ENCODE measurements at places on chromosomes 7 and 10.

DNA sequence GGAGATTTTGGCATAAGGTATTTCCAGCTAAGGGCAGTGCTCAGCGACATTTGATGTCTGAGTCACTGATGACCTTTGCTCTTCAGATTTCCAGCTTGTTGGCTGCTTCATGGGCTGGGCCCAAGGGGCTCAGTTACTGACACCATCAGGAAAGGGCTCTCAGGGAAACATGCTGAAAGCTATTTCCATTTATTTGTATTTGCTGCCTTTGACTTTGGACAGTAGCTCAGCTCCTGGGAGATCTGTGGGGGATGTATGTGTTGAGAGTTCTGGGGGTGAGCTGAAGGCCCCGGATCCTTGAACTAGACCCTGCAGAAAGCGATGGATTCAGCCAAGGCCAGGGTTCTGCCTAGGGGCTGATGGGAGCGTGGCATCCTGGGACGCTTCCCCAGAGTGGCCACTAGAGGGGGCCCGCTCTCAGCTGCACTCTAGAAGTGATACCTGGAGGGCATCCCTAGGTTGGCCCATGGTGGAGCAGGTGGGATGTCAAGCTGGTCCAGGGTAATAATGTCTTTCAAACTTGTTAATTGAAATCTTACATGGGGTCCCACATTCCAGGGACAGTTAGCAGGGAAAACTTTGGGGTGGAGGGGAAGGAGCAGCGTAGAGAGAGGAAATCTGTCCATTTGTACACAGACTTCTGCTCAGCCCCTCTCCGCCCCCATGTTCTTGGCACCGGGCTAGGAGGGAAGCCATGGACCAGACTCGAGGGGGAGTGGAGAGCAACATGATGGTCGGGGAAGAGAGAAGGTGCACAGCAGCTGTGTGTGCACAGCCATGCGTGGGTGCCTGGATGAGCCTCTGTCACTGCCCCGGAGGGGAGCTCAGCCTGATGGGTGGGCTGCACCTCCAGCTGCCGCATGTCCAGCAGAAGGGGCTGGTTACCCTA lies 3.0 kb upstream of the BTBD16 start:
- peak; percentile 41 for DNase-seq
- peaks cover 4% of the 10 kb centered on the region for H3K27me3 ChIP-seq
- no peak overlapping the region for H3K4me3 ChIP-seq
- H3K4me1 ChIP-seq: no peaks in the 10 kb centered on the region
- H3K27ac ChIP-seq: no peak overlapping the region

GRCh38 chr10:1560535-1561192 lies 176.7 kb downstream of the ADARB2 start:
- no peak overlapping the region for H3K4me3 ChIP-seq
- DNase-seq: no peak
- H3K36me3 ChIP-seq: no peaks in the 10 kb centered on the region
- H3K4me1 ChIP-seq: no peaks in the 10 kb centered on the region
- no peak overlapping the region for H3K27ac ChIP-seq

DNA sequence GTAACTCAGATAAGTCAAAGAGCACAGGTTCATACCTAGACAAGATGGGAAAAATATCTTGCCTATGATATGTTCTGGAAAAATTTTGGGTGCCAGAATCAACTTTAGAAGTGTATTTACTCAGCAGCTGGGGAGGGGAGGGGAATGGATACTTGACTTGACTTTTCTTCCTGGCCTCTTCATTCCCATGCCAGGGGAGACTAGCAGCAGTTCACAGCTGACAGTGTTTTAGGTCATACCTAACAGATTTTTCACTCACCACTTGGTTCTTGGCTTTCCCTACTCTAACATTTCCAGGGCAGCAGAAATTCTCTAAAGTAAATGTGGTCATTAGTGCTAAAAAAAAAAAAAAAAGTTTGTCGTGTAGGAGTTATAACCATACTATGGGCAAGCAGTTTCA lies 46.3 kb downstream of the TAS2R16 start:
- no peaks in the 10 kb centered on the region for H3K36me3 ChIP-seq
- no peak overlapping the region for H3K27ac ChIP-seq
- no peak overlapping the region for H3K4me3 ChIP-seq

DNA sequence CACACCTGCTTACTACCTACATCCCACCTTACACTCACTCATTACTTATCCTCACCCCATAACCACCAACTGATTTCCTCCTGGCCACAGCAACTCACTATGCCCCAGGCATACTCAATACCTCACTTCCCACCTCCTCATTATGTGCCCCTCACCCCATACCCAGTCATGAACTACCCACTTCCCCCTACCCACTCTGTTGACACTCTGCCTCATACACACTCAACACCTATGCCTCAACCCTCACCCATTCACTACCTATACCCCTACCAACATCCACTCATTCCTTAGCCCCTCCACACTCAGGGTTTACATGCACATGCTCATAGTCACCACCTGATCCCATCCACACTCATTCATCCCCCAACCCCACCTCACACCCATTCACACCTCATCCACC lies 39.6 kb downstream of the SEC61G start:
- H3K36me3 ChIP-seq: no peaks in the 10 kb centered on the region
- no peak for DNase-seq
- H3K27me3 ChIP-seq: no peaks in the 10 kb centered on the region
- H3K4me3 ChIP-seq: no peak overlapping the region
- H3K27ac ChIP-seq: no peak overlapping the region

- H3K4me3 ChIP-seq: no peak overlapping the region
- DNase-seq: no peak
- H3K27me3 ChIP-seq: peaks cover 98% of the 10 kb centered on the region
- no peaks in the 10 kb centered on the region for H3K4me1 ChIP-seq
Observed at GRCh38 chr10:11018432-11018841, 765 bp downstream of the CELF2 start.

DNA sequence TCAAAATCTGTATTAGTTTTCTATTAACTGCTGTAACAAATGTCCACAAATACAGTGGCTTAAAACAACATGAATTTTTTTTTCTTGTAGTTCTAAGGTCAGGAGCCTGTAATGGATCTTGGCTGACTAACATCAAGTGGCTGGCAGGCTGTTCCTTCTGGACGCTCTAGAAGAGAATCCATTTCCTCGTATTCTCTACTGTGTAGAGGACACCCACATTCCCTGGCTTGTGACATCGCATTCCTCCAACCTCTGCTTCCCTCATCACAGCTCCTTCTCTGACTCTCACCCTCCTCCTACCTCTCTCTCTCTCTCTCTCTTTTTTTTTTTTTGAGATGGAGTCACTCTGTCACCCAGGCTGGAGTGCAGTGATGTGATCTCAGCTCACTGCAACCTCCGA lies 4.8 kb upstream of the CALHM1 start:
- H3K36me3 ChIP-seq: no peaks in the 10 kb centered on the region
- H3K4me1 ChIP-seq: no peaks in the 10 kb centered on the region
- no peak overlapping the region for H3K4me3 ChIP-seq
- no peak overlapping the region for H3K27ac ChIP-seq
- no peaks in the 10 kb centered on the region for H3K27me3 ChIP-seq
- DNase-seq: no peak

DNA sequence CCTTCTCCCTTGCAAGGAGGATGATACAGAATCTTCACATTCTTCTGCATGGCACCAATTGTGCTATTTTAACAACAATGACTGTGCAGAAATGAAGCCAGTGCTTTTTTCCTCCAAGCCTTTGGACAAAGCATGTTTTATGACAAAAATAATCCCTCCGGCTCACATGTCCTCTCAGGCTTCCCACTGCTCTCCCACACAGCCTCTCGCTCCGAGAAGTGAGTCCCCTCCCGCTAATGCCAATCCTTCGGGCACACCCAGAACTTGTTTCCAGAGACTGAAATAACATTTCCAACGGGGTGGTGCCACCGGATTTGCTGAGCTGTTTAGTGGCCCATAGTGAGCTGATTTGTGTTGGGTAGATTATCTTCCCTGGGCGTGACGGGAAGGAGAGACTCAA lies 35.8 kb downstream of the RBM17 start:
- no peak overlapping the region for H3K4me3 ChIP-seq
- peaks cover 18% of the 10 kb centered on the region for H3K4me1 ChIP-seq
- H3K36me3 ChIP-seq: no peaks in the 10 kb centered on the region

DNA sequence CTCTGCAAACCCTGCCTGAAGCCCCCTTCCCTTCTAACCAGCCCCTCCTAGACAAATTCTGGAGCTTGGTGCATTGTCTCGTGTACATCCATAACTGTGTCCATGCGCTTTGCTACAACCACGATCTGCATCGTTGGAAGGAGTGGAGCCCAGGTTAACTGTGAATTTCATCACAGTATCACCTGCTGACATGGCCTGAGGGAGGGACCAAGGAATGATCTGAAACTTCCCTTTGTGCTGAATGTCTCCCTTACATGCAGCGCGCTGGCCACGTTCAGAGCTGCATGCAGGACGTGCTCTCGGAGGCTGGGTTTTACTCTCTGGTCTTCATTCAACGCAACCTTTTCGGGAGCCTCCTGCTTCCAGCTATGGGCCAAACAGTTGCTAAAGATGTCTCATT lies 222.3 kb downstream of the CUX1 start:
- H3K27me3 ChIP-seq: no peaks in the 10 kb centered on the region
- no peak overlapping the region for H3K27ac ChIP-seq
- H3K4me3 ChIP-seq: no peak overlapping the region
- H3K36me3 ChIP-seq: no peaks in the 10 kb centered on the region

- H3K4me3 ChIP-seq: no peak overlapping the region
- no peak overlapping the region for H3K27ac ChIP-seq
- peaks cover 39% of the 10 kb centered on the region for H3K36me3 ChIP-seq
- DNase-seq: no peak
- H3K27me3 ChIP-seq: no peaks in the 10 kb centered on the region
Observed at GRCh38 chr10:97650726-97651125, 10.3 kb downstream of the PI4K2A start.

DNA sequence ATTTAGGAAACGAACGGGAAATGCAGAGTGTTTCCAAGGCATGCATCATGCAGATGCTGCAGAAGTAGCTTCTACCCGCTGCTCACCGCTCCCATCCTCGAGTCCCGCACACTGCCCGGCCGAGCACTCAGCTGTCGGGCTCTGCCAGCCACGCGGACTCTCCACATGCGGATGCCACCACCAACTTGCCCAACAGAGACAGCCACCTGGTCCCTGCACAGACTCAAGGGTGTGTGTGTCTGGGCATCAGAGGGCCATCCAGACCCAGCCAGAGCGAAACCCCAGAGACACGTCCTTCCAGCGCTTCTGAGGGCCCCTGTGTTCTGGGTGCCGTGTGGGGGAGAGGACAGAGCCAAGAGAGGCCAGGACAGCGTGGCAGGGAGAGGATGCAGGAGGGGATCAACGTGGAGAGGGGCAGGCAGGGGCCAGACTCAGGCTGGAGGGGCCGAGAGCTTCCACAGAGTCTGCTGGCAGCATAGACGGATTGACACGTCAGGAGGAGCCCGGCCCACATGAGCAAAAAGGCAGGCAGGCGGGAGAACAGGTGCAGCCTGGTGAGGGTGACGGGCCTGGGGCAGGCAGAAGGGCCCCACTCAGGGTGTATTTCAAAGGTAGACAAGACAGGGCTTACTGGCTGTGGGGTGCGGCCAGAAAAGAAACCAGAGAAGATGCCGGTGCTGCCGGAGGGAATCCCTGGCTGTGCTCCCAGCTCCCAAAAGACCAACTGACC lies 18.3 kb downstream of the GPER1 start:
- no peak overlapping the region for H3K4me3 ChIP-seq
- H3K4me1 ChIP-seq: no peaks in the 10 kb centered on the region
- DNase-seq: no peak
- H3K27ac ChIP-seq: no peak overlapping the region

DNA sequence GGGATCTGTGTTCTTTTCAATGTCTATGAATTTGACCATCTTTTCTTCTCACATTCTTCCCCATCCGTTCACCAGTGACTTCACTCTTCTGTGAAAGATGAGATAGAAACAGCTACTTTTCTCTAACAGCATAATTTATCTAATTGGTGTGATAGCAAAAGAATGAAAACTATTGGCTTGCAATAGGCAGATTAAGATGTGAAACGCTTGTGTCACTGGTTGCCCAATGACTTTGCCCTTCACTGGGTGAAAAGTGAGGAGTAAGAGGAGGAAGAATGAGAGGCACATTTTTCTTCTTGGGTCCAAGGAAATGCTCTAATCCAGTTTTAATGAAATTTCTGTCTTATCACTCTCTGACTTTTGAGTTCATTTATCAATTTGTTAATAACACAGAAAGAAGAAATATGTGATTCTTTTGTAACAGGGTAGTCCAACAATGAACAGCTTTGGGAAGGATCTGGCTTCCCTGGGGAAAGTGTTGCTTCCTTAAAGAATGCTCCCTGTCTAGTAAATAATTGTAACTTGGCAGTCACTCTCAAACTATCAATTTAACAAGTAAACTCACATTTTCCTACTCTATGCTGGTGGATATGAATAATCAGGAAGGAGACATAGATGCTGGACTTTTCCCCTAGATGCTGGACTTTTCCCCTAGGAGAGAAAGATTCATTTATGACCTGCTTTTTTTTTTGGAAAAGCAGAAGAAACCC lies 35.1 kb downstream of the BET1 start:
- H3K27ac ChIP-seq: no peak overlapping the region
- no peak for DNase-seq
- no peaks in the 10 kb centered on the region for H3K4me1 ChIP-seq
- H3K36me3 ChIP-seq: no peaks in the 10 kb centered on the region
- no peaks in the 10 kb centered on the region for H3K27me3 ChIP-seq

DNA sequence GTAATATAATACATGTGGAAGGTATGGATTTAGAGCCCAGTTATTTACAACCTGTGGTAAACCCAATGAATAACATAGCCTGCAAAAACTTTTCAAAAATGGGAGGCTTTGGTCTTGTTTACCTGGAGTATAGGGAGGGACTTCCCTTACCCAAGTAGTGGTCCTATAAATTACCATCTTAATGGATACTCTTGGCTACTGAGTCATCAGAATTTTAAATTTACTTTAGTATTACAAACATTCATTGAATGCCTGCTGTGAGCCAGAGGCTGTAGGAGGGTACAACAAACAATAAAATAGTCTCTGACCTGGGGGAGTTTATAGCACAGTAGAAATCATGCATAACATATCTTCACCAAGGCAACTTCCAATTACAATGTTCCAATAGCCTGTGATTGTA lies 365.1 kb downstream of the BBS9 start:
- H3K27ac ChIP-seq: no peak overlapping the region
- H3K36me3 ChIP-seq: no peaks in the 10 kb centered on the region
- H3K4me3 ChIP-seq: no peak overlapping the region
- no peaks in the 10 kb centered on the region for H3K4me1 ChIP-seq
- no peak for DNase-seq
- H3K27me3 ChIP-seq: no peaks in the 10 kb centered on the region

GRCh38 chr10:69800109-69800508 lies 1.6 kb upstream of the COL13A1 start:
- H3K27me3 ChIP-seq: no peaks in the 10 kb centered on the region
- H3K27ac ChIP-seq: no peak overlapping the region
- peak; percentile 74 for DNase-seq
- no peak overlapping the region for H3K4me3 ChIP-seq
- H3K36me3 ChIP-seq: no peaks in the 10 kb centered on the region

- DNase-seq: no peak
- no peaks in the 10 kb centered on the region for H3K36me3 ChIP-seq
- no peak overlapping the region for H3K4me3 ChIP-seq
- no peaks in the 10 kb centered on the region for H3K4me1 ChIP-seq
- peaks cover 42% of the 10 kb centered on the region for H3K27me3 ChIP-seq
- H3K27ac ChIP-seq: no peak overlapping the region
Observed at GRCh38 chr7:1679326-1679965, 9.4 kb downstream of the ELFN1 start.

- no peak overlapping the region for H3K27ac ChIP-seq
- DNase-seq: no peak
- no peaks in the 10 kb centered on the region for H3K4me1 ChIP-seq
Observed at GRCh38 chr7:128112018-128112780, 81.0 kb upstream of the LRRC4 start.
